BE2C (cell line): ENCODE measurements at places on chromosomes 2 and 18.

GRCh38 chr2:62415518-62415917 lies 90.5 kb downstream of the TMEM17 start:
- no peak for DNase-seq

DNA sequence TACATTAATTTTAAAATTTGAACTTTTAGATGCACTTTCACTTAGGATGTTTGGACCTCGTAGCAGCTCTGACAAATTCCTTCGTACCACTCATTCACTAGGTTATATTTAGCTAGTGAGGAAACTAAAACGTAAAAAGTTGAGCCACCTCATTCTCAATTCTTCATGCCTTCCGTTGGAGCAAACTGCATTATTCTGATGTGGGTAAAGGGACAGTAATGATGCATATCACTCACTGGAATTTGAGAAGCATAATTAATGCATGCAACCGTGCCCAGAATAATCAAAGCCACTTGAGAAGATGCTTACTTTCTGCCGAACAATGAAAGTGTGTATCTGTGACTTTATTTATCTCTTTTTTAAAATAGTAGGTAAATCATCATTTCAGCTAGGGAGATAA lies 2.2 kb downstream of the CNOT9 start:
- no peak for DNase-seq

DNA sequence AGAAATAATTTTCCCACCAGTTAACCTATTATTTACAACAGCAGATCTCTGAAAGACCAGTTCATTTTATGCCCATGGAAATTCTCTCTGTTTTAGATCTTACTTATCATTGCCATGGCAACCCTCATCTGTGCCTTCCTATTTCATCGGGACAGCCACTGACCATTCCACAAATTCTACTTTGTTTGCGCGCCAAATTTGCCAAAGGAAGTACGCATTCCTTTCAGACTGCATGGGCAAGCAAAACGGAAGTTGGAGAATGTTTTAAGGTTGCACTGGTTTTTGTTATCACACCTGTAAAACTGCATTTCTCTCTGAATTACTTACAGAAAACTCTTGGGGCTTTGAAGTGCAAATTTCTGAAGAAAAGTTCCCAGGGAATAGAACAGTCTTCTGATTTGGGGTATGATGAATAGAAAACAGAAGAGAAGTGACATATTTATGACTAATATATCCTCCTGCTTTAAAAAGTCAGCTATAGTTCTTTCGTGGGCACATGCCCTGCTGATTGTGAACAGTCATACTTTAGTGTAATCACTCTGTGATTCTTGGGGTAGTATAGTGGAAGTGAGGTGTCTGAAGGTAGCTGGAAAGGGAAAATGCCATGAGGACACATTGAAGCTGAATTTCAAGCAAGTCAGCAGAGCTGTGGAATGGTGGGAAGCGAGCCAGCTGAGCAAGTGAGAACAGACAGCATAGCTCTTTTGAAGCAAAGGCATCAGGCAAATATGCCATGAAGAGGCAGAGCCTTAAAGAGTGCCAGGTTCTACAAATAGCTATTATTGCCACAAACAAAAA lies 20.9 kb downstream of the NETO1 start:
- DNase-seq = no peak

GRCh38 chr2:86628091-86628522 lies 4.4 kb upstream of the RNF103 start:
- no peak for DNase-seq
